Fibroblast of skin of scalp (primary cell): ENCODE measurements at places on chromosomes 6 and 20.

DNA sequence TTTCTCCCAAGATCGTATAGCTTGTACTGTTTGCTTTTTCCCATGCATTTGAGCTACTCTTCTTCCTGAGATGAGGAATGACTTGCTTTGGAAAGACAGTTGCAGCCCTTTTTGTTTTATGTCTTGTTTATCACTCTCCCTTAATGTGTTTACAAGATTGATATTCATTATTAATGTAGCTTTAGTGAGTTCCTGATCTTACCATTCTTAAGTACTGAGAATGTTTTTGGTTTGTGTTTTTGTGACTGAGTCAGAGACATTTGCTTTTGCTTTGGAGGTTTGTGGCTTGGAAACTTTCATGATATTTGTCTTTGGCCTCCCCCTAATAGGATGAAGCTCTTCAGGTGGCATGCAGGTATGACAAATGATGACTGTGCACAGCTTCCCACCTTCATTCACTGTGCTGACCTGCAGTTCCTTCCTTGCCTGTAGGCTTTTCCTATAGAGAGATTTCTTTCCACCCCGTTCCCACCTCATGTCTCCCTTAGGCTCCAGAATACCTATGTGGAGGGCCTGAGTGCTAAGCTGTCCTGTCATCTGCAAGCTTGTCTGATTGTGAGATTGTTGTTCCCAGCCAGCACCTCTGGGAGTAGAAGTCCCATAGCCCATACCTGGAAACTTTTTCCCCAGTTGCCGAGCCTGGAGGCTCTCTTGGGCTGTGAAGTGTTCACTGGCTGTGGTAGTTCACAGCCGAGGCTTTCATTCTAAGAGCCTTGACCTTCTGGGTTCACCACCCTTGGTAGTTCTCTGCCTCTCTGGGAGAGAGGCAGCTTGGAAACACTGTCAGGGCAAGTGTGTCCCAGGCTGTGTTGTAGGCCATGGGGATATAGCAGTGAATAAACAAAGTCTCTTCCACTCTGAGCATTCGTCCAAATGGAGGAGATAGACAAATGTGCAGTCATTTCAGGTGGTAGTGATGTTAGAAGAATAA, 27.1 kb downstream of the CDS2 start:
- no peak for DNase-seq

DNA sequence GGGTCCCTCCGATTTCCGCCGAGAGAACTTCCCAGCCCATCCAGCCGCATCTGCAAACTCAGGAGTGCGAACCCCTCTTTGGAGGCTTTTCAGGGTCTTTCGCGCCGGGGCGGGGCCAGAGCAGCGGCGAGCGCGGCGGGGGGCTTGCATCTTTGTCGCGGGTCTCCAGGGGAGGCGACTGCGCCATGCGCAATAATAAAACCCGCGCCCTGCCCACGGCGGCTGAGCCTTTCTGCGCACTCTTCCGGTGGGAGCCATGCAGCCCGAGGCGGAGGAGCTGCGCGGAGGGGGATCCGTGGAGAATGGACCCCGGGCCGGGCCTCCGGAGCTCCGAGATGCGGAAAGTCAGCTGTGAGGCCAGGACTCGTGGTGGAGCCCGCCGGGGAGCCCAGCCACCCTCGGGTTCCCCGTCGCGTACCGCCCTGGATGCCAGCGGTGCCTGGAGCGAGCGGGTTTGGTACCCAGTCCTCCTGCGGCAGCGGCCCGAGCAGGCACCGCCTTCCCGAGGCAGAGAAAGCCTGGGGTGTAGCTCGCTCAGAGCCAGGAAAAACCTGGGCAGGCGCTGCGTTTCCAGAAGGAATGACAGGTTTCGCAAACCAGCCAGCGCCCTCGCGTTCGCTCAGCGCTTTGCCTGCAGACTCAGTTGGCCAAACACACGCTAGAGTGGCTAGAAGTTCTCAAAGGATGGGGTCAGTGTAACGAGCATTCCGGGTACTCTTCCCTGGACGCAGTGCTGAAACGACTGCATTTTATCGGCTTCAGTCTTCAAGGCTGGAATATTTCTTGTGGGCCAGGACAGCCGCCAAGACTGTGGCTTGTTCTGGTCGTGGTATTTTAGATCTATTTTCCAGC, 1.2 kb downstream of the AKAP12 start:
- DNase-seq, result peak; percentile 67

- no peak for DNase-seq
Measured at GRCh38 chr20:59770270-59770669, 163.2 kb downstream of the SYCP2 start.

DNA sequence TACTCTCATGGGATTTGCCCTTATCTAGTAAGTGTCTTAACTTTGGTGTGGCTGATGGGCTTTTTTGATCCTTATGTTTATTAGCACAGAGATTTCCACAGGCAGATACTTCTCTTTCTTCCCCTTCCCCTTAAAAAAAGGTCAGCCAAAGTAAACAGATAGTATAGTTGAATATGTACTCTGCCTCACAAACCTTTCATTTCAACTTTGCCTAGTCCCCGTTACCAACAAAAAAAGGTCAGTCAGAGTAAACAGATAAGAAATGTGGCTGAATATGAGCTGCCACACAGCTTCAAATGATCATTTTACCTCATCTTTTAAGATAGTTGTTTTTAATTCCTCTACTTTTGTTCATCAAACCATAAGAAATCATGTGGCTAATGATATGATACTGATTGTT, 34.1 kb upstream of the SLC35D3 start:
- no peak for DNase-seq

- peak; percentile 72 for DNase-seq
Measured at GRCh38 chr6:39892490-39893129, 41.7 kb downstream of the MOCS1 start.

- no peak for DNase-seq
Measured at GRCh38 chr6:53746442-53747103, 48.2 kb upstream of the LRRC1 start.

GRCh38 chr20:40774252-40774651, 85.2 kb upstream of the MAFB start:
- no peak for DNase-seq

DNA sequence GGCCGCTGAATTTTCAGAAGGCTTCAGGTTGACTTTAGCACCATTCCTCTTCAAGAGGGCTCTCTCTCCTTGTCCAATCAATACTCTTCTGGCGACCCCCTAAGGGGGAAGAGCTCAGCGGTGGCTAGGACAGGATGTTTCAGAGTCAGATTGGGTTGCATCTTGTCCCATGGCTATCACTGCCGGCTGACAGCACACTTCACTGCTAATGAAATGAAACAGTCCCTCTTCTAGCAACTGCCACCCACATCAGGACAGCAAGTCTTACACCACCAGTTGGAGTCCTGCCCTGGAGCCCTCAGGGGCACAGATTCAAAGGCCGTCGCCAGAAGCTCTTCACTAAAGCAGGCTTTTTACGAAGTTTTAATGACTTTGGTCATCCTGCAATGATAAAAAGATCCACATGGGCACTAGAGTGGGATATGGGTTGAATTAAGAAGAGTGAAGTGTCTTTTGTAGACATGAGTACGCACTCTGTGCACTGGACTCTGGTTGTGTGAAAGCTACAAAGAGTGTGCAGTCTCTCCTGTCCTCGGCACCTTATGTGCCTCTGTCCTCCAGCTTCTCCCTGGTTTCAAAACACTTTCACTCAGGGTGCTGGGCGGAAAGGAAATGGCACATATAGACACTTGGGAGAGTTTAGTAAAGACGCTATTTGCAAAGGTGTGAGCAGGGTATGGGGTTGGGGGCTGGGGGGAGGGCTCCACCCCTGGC, 66.1 kb upstream of the SLC22A16 start:
- no peak for DNase-seq

- no peak for DNase-seq
Measured at GRCh38 chr6:132076452-132076851, 125.3 kb upstream of the CCN2 start.
